ENCODE measurements at places on chromosomes 2 and 18. TPM values are rescaled to one million over a fixed set of nuclear protein-coding genes. Genes with fewer than 3 reads are reported as not detected.

Gene UGT1A10
- 0.26 TPM for total RNA-seq

Gene RAPGEF4
- total RNA-seq = 0.21 TPM

Gene SLC11A1
- 0.28 TPM for total RNA-seq

Gene UGT1A8
- not detected for total RNA-seq

Gene KIF1A
- 0.62 TPM for total RNA-seq

All from A549 treated with DMSO at 1 μM for 4 hours (cell line).